Stimulated activated CD4-positive, alpha-beta T cell treated with anti-CD3 and anti-CD28 coated beads, Interleukin-1b, Interleukin-23, amount 100 ng/mL, for 24 hours (primary cell): ENCODE measurements at places on chromosomes 12 and 14.

- peak; percentile 19 for DNase-seq
These were observed 438.4 kb upstream of the OR4E1 start for GRCh38 chr14:22112004-22112403.

GRCh38 chr12:26786865-26787514, 46.0 kb downstream of the ITPR2 start:
- no peak for DNase-seq

- no peak for DNase-seq
These were observed 238.7 kb upstream of the OR4E1 start for GRCh38 chr14:21912367-21912766.

DNA sequence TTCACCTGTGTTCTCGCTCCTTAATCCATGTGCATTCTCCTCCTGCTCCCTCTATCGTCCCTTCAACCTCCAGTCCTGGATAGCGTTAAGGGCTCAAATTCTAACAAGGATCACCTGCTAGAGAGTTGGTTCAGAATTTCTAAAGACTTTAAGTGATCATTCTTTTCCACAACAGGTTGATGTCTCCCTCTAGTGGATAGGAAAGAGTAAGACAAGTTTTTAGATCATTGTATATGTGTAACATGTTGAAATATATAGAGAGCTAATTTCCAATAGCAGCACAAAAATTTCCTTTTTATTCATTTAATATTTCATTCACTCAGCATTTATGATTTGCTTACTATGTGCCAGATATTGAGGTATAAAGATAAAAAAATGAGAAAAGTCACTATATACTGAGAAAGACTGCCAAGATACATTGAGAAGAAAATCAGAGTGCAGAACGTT, 9.3 kb upstream of the ESR2 start:
- DNase-seq, result no peak

DNA sequence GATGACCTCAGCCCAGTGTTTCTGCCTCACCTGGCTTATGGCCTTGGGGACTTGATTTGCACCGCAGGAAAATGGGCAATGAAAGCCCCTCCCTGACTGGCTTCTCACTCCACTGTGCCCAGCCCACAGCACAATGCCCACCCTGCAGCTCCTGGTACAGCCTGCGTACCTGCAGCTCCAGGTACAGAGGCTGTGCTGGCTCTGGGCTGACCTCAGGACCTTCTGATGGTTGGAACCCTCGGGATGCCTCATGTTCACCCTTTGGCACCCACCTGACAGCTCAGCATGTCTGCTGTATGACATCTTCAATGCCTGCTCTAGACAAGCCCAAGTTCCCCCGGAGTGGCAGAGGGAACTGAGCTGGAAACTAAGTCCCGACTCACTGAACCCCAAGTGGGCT, 87.1 kb downstream of the ALG10 start:
- no peak for DNase-seq

DNA sequence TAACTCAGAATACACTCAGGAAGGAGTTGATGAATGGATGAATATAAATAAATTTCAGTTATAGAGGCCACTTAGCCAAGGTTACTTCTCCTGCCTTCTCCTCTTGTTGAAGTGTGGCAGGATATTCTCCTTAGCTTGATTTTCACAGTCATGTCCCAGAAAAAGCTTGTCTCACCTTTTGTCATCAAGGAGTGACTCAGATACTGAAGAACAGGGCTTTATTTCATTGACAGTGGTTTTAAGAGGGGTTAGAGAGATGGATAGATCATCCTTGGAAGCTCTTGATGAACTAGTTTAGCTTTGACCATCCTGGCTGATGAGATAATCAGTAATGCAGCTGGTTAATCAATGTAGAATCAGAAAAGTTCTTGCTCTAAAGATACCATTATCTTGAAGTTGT, 35.0 kb upstream of the CFAP54 start:
- no peak for DNase-seq

GRCh38 chr12:25051171-25051570, 102.3 kb upstream of the BCAT1 start:
- DNase-seq, result no peak

GRCh38 chr12:109961612-109962011, 34.6 kb downstream of the GIT2 start:
- no peak for DNase-seq

DNA sequence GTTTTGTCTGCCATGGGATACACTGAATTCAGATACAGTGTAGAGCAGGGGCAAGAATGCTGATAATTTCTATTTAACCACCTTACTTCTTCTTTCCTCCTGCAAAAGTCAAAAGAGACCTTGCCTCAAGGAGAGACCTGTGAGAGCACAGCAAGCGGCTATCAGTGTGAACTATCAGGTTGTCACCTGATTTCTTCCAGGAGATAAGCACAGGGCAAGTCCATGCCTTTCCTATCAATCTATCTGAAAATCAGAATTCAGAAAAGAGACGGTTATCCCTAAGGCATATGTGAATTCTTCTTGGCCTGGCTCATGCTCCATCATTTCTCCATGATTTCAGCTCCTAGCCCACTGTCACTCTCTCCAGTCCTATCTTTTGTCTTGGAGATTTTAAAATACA, 128.9 kb upstream of the CCND2 start:
- no peak for DNase-seq

- DNase-seq, result no peak
These were observed 6.0 kb downstream of the TGM1 start for GRCh38 chr14:24256960-24257359.

DNA sequence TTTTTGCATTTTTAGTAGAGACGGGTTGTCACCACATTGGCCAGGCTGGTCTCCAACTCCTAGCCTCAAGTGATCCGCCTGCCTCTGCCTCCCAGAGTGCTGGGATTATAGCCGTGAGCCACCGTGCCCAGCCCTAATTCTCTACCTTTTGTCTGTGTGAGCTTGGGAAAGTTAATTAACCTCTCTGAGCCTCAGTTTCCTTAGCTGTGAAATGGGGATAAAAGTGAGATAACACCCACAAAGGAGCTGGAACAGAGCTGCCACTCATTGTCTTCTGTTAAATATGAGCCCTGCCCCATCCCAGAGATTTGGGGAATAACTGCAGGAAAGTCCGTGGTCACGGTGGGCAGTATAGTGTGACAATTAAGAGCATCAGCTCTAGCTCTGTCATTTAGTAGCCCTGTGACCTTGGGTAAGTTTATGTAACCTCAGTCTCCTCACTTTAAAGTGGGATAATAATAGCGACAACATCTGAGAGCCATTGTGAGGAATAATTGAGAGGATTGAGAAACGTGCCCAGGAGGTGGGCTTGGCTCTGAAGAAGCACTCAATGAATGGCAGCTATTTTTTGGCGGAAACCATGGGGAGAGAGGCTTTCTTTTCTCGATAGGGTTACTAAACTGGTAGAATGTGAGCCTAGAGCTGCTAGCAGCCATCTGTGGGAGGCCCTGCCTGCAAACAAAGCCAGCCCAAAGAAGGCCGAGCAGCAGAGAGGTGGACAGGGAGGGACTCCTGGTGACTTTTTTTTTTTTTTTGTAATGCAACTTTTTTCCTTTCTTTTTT, 60.8 kb upstream of the MED13L start:
- DNase-seq, result no peak

DNA sequence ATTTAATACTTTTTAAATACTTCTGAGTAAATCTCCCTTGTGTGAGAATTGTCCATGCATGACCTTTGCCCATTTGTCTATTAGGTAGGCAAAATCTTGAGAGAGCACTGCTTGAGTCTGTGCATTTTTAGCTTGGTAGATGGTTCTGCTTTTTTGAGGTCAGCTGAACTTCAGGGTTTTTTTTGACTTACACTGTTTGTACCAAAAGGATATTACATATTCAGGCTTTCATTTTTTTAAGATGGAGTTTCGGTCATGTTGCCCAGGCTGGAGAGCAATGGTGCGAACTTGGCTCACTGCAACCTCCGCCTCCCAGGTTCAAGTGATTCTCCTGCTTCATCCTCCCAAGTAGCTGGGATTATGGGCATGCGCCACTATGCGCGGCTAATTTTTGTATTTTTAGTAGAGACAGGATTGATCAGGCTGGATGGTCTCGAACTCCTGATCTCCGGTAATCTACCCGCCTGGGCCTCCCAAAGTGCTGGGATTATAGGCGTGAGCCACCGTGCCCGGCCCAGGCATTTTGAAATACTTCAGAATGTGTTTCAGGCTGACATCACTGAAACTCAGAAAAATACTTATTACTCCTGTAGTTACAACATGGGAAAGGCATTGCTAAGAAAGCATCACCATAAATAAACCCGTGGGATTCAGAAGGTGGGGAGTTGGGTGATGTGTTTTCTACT, 11.1 kb downstream of the RASSF3 start:
- no peak for DNase-seq

DNA sequence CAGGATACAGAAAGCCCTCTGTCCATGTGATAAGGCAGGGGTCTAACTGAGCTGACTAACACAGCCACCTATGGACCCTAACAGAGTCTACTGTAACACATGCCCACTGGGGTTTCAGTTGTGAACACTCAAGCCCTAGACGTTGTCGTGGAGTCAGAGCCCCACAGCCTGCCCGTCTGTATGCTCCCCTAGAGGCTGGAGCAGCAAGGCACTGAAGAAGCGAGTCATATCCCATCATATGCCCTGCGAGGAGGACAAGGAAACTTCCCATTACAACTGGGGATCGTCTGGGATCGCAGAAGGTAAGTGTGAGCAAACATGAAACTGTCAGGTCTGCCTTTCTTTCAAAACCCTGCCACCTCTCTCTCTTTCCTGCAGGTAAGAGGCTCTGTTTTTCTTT, 138.1 kb downstream of the GPR65 start:
- no peak for DNase-seq

DNA sequence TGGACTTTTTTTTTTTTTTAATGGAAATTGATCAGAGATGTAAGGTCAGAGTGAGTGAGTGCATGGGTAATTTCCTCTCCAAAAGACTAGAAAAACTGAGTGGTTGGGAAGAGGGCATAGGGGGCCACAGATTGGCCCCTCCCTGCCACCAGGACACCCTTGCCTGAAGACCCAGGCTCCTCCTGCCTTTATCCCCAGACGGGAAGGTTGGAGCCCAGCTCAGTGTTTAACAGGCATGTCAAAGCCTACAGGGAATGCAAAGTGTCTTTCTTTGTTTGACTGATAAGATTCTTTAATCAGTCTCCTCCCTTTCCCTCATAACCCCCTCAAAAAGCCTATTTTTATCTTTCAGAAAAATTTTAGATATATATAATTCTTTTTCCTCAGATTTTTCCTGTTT, 50.3 kb downstream of the IRAK3 start:
- DNase-seq, result no peak

DNA sequence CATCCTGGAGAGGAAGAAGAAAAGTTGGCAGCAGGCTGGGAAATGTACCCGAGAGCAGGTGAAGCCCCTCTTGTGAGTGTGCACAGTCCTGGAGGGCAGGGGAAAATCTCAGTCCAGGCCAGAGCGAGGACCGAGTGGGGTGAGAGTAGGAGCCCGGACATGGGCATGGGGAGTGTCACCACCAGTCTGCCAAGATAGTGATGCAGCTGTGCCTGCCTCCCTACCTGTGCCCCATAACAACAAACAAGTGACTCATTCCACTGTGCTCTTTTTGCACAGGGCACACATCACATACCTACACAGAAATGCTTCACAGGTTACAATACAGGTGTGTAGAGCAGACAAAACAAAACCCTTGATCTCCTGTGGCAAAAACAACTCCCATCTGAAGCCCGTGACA, 205.9 kb upstream of the PELI2 start:
- no peak for DNase-seq

DNA sequence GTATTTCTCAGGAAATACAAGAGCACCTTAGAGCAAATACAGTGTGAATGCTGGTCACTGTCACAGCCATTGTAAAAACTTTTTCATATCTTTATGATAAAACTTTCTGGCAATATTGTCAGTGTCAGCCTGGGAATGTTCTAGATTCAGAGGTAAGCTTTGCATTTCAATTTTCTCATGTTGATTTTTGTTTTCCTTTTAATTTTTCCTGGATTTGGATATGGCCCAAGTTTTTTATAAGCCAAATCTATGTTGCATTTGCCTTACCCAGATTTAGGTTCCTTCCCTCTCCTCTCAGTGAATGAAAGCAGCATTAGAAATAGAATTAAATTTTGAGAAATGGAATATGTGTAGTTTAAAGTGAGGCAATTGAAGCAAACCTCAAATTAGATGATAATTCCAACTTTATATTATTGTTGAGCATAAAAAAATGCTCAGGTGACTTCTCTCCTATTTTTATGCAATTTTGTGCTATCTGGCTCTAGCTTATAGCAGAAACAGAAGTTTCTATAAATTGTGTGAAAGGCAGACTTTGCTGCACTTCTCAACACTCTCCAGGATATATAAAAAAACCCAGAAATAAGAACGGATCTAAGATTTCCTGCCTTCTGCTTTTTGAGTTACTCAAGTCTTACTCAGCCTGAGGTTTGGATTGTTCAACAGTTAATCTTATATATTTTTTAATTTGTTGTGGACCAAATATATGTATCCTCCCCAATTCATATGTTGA, 368.2 kb upstream of the PRICKLE1 start:
- DNase-seq, result no peak

DNA sequence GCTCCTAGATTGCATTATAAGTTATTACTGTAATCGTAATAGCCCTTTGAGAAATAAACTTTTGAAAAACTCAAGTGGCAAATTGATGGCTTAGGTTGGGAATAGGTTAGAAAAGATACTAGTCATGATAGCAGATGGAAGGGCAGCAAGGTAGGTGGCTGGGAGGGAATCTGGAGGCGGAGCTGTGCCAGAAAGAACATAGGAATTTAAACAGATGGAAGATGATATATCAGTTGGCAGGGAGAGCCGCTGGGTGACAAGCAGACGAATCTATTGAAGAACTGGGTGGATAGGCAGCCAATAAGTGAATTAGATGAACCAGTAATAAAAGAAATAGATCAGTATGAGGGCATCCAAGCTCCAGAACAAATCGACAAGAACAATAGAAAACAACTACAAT, 142.1 kb downstream of the CNTN1 start:
- no peak for DNase-seq
